ENCODE measurements at places on chromosomes 5 and 9.

GRCh38 chr5:91741764-91742505 is 358.8 kb upstream of the ARRDC3 start:
- DNase-seq: no peak

DNA sequence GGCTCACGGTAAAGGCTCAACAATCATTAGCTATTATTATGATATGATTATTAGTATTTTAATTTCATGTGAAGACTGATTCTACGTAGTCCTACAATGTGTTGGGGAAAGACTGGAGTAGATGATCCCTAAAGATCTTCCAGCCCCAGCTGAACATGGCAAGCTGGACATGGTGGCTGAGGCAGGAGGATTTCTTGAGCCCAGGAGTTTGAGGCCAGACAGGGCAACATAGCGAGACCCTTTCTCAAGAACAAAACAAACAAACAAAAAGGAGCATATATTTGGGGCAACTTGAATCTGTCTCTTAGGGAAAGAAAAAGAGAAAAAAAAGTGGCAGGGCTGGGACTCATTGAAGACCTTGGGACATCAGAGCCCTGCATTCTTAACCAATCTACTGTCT is 16.2 kb upstream of the FAT2 start:
- no peak for DNase-seq

DNA sequence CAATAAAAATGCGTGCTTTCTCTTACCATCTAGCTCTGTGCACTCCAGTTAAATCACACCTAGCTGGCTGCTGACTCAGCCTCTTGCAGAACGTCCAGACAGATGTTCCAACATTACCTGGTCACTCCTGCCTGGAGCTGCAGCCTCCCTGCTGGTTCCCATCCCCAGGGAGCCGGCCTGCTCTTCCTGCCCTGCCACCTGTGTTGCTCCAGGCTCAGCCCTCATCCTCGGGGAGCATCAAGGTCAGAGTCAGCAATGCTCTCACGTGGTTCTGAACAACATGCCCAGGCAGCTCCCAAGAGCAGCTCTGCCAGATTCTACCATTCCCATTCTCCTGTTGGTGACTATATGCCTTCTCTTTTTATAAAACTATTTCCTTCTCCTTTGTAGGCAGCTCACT is 81.3 kb downstream of the GADD45G start:
- peak; percentile 97 for DNase-seq

DNA sequence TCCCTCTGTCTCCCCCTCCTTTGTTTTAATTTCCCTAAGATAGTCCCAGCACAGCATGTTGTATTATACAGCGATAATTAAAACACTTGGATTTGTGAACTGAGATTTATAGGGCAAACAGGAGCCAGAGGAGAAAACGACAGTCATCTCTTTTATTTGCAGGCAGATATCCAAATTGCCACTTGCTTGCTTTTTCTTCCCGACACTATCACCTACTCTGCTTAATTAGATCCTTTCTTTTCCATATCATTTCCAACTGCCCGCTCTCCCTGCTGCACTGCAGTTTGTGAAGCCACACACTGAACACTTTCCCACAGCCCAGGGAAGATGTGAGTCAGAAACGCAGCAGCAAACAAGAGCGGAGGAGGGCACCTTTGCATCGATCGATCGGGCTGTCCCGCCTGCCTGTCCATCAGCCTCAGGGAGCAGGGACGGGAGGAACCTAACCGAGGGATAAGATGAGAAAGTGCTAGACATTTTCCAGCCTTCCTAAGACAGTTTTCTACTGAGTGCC is 35.8 kb upstream of the SPRY4 start:
- peak; percentile 40 for DNase-seq
